Bronchial smooth muscle cell (primary cell): ENCODE measurements at places on chromosomes 5 and 9. TPM values are rescaled to one million over a fixed set of nuclear protein-coding genes. Genes with fewer than 3 reads are reported as not detected.

SLC4A9 gene
- total RNA-seq: not detected in 2 replicates

DOCK8 gene
- total RNA-seq: 0.32 and 1.9 TPM in 2 replicates

PCDHGA12 gene
- total RNA-seq: 7.4 and 15.8 TPM in 2 replicates

MYOT gene
- not detected in 2 replicates for total RNA-seq

CARD6 gene
- total RNA-seq: 11.8 and 12.1 TPM in 2 replicates

PRR7 gene
- 1.4 and 1.6 TPM in 2 replicates for total RNA-seq

ST6GALNAC4 gene
- total RNA-seq: 23.0 and 24.5 TPM in 2 replicates
